ENCODE measurements at places on chromosomes 2 and 18. TPM values are rescaled to one million over a fixed set of nuclear protein-coding genes. Genes with fewer than 3 reads are reported as not detected.

RAD51AP2 gene
- not detected for total RNA-seq

GRCh38 chr18:47777626-47778025 is 152.8 kb downstream of the SMAD2 start:
- H3K27ac ChIP-seq: no peak overlapping the region
- no peaks in the 10 kb centered on the region for H3K27me3 ChIP-seq
- H3K36me3 ChIP-seq: no peaks in the 10 kb centered on the region
- no peak overlapping the region for H3K4me3 ChIP-seq
- no peak for DNase-seq

ELOA2 gene
- not detected for total RNA-seq

DNA sequence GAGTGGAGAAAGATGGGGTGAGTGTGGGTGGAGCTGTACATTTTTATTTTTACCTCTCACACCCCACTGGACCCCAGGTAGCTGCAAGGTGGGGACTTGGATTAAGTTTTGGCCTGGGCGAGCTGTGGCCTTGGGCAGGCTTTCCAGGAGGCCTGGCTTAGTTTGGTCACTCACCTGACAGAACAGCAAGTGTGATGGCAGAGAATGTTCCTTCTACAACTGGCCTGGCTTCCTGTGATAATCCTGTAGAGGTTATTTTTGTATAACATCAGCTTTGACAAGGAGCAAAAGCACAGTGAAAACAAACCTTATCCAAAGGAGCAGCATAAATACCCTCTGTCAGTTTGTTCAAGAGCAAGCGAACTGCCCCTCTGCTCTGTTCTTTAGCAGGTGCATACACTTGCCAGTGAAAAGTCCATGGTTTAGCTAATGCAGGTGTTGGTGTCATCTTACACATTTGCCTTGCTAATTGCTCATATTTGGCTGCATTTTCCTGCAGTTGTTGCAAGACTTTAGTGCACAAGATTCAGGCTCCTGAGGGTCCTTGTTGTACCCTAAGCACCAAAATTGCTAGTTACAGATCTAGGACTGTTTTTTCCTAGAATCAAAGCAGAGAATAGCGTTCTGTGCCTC is 6.3 kb downstream of the THNSL2 start:
- no peaks in the 10 kb centered on the region for H3K27me3 ChIP-seq
- no peaks in the 10 kb centered on the region for H3K36me3 ChIP-seq
- H3K27ac ChIP-seq: no peak overlapping the region
- H3K4me1 ChIP-seq: no peaks in the 10 kb centered on the region

DNA sequence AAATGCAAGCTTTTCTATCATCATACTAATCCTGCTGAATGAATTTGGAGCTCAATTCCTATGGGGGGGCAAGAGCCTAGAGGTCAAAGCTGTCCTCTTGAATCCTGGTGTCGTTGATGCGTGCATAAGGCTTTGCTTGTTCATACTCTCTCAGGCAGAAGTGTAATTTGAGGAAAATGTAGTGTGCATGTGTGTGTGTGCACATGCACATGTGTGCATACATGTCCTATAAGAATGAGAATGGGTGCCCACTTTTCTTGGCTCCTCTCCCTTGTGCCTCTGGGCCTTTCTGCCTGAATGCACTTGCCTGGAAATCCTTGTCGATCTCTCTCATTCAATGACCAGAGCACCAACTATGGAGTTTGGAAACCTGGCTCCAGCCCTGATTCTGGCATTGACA is 28.5 kb upstream of the C18orf32 start:
- H3K27ac ChIP-seq: no peak overlapping the region
- no peak for DNase-seq
- no peaks in the 10 kb centered on the region for H3K36me3 ChIP-seq
- no peaks in the 10 kb centered on the region for H3K27me3 ChIP-seq
- no peaks in the 10 kb centered on the region for H3K4me1 ChIP-seq

- H3K27me3 ChIP-seq: no peaks in the 10 kb centered on the region
- H3K4me1 ChIP-seq: no peaks in the 10 kb centered on the region
- peak; percentile 17 for DNase-seq
- H3K4me3 ChIP-seq: no peak overlapping the region
- H3K36me3 ChIP-seq: no peaks in the 10 kb centered on the region
Measured at GRCh38 chr2:128424406-128425171, 105.9 kb upstream of the HS6ST1 start.

DNA sequence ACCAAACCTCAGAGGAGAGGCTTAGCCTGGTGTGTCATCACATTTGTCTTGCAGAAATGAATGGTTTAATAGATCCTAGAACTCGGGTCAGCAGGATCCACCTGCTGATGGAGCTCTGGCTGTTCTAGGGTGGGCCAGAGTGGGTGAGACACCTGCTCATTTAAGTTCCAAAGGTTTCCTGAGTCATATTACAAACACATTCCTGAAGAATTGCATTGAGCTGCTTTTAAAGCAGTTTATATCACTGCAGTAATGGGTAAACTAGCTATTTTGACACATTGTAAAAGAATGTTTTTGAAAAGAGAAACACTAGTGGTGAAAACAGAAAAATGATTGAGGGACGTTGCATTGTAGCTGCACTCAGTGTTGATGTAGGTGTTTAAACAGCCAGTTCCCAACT is 175.3 kb upstream of the TCF4 start:
- H3K4me1 ChIP-seq: no peaks in the 10 kb centered on the region
- no peak overlapping the region for H3K27ac ChIP-seq
- no peaks in the 10 kb centered on the region for H3K27me3 ChIP-seq
- H3K4me3 ChIP-seq: no peak overlapping the region
- no peaks in the 10 kb centered on the region for H3K36me3 ChIP-seq
- DNase-seq: no peak

ID2 gene
- total RNA-seq: 98.8 TPM

CXCR1 gene
- 11.6 TPM for total RNA-seq

- no peak overlapping the region for H3K27ac ChIP-seq
- no peaks in the 10 kb centered on the region for H3K36me3 ChIP-seq
- H3K4me3 ChIP-seq: no peak overlapping the region
Measured at GRCh38 chr18:11034884-11035283, 114.5 kb downstream of the PIEZO2 start.

EPB41L3 gene
- 77.2 TPM for total RNA-seq

GRCh38 chr2:24899361-24899910 is 20.6 kb downstream of the ADCY3 start:
- H3K27ac ChIP-seq: no peak overlapping the region
- H3K27me3 ChIP-seq: no peaks in the 10 kb centered on the region
- no peaks in the 10 kb centered on the region for H3K36me3 ChIP-seq
- DNase-seq: no peak
- no peaks in the 10 kb centered on the region for H3K4me1 ChIP-seq
- no peak overlapping the region for H3K4me3 ChIP-seq

SERPINB4 gene
- 2.6 TPM for total RNA-seq

GRCh38 chr18:10508591-10508990 is 17.2 kb upstream of the NAPG start:
- no peaks in the 10 kb centered on the region for H3K36me3 ChIP-seq
- H3K27me3 ChIP-seq: no peaks in the 10 kb centered on the region
- H3K4me1 ChIP-seq: no peaks in the 10 kb centered on the region
- no peak overlapping the region for H3K27ac ChIP-seq
- no peak overlapping the region for H3K4me3 ChIP-seq

GRCh38 chr2:138087751-138088593 is 123.7 kb downstream of the HNMT start:
- DNase-seq: no peak
- no peaks in the 10 kb centered on the region for H3K27me3 ChIP-seq
- no peaks in the 10 kb centered on the region for H3K4me1 ChIP-seq
- no peaks in the 10 kb centered on the region for H3K36me3 ChIP-seq
- no peak overlapping the region for H3K4me3 ChIP-seq

- H3K27me3 ChIP-seq: no peaks in the 10 kb centered on the region
- H3K4me3 ChIP-seq: no peak overlapping the region
- no peaks in the 10 kb centered on the region for H3K36me3 ChIP-seq
Measured at GRCh38 chr18:45227001-45227742, 388.1 kb upstream of the SLC14A2 start.

DNA sequence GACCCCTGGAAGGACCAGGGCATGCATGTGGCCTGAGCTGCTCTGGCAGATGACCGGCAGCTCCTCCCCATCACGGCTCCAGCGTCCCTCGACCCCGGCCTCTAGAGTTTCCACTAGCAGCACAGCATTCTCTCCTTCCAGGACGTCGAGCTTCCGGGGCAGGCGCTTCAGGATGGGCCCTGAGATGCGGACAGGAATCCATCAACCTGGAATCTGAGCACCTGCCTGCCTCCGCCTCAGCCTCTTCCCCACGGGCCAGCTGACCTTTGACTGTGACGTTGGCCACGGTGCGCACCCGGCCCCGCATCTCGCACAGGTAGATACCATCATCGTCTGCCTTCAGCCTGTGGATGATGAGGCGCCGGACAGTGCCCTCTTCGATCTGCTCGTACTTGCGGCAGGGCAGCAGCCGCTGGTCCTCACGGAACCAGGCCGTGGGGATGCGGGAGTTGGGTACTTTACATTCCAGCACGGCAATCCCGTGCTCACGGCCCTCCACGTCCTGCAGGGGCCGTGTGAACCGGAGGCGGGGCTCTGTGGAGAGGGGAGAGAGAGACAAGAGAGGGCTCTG is 3.5 kb downstream of the OBSL1 start:
- H3K27me3 ChIP-seq: no peaks in the 10 kb centered on the region
- DNase-seq: no peak
- no peak overlapping the region for H3K27ac ChIP-seq
- H3K36me3 ChIP-seq: peaks cover 6% of the 10 kb centered on the region
- H3K4me3 ChIP-seq: no peak overlapping the region

GRCh38 chr2:15588329-15588919 is 3.2 kb upstream of the DDX1 start:
- H3K36me3 ChIP-seq: no peaks in the 10 kb centered on the region
- H3K27me3 ChIP-seq: no peaks in the 10 kb centered on the region
- H3K4me3 ChIP-seq: no peak overlapping the region
- DNase-seq: peak; percentile 26
- no peak overlapping the region for H3K27ac ChIP-seq
- peaks cover 19% of the 10 kb centered on the region for H3K4me1 ChIP-seq

- no peaks in the 10 kb centered on the region for H3K27me3 ChIP-seq
- DNase-seq: no peak
- H3K27ac ChIP-seq: no peak overlapping the region
- H3K36me3 ChIP-seq: no peaks in the 10 kb centered on the region
- H3K4me3 ChIP-seq: no peak overlapping the region
Measured at GRCh38 chr18:24185805-24186204, 46.9 kb downstream of the CABYR start.

GRCh38 chr18:53764086-53764485 is 460.4 kb downstream of the MBD2 start:
- H3K27me3 ChIP-seq: no peaks in the 10 kb centered on the region
- H3K4me1 ChIP-seq: no peaks in the 10 kb centered on the region
- H3K36me3 ChIP-seq: no peaks in the 10 kb centered on the region

GRCh38 chr2:54522624-54523281 is 66.6 kb downstream of the SPTBN1 start:
- H3K4me1 ChIP-seq: peaks cover 65% of the 10 kb centered on the region
- no peaks in the 10 kb centered on the region for H3K27me3 ChIP-seq
- H3K36me3 ChIP-seq: no peaks in the 10 kb centered on the region
- no peak overlapping the region for H3K27ac ChIP-seq
- DNase-seq: peak; percentile 81
- no peak overlapping the region for H3K4me3 ChIP-seq

KLHL41 gene
- total RNA-seq: not detected

- no peak overlapping the region for H3K27ac ChIP-seq
- no peaks in the 10 kb centered on the region for H3K4me1 ChIP-seq
- no peak for DNase-seq
- no peaks in the 10 kb centered on the region for H3K36me3 ChIP-seq
Measured at GRCh38 chr2:196931555-196931954, 5.0 kb upstream of the PGAP1 start.

DNA sequence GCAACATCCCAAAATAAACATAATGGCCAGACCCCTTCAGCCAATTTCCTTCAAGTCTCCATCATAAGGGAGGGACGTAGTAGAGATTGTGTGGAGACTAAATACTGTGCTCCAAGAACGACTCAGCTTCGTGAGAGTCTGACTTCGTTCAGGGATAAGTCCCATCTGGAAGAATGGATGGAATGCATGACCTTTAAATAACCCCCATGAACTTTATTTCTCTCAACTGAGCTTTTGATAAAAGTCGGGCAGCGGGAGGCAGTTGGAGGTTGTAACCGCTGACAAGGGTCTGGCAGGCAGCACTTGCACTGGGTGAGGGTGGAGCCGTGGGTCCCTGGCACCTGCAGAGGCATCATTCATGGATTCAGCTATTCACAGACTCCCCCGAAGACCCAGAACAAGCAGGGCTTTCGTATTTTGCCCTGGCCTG is 115.9 kb downstream of the ZFP36L2 start:
- no peaks in the 10 kb centered on the region for H3K36me3 ChIP-seq
- H3K4me3 ChIP-seq: no peak overlapping the region
- H3K27me3 ChIP-seq: no peaks in the 10 kb centered on the region
- H3K27ac ChIP-seq: peak overlapping the region; percentile 89
- peaks cover 47% of the 10 kb centered on the region for H3K4me1 ChIP-seq

- no peak overlapping the region for H3K27ac ChIP-seq
- no peak overlapping the region for H3K4me3 ChIP-seq
- no peaks in the 10 kb centered on the region for H3K27me3 ChIP-seq
- H3K36me3 ChIP-seq: no peaks in the 10 kb centered on the region
- DNase-seq: peak; percentile 35
Measured at GRCh38 chr2:109736177-109736827, 57.8 kb upstream of the RGPD5 start.

DCC gene
- 0.33 TPM for total RNA-seq

MATN3 gene
- total RNA-seq: 17.3 TPM

DNA sequence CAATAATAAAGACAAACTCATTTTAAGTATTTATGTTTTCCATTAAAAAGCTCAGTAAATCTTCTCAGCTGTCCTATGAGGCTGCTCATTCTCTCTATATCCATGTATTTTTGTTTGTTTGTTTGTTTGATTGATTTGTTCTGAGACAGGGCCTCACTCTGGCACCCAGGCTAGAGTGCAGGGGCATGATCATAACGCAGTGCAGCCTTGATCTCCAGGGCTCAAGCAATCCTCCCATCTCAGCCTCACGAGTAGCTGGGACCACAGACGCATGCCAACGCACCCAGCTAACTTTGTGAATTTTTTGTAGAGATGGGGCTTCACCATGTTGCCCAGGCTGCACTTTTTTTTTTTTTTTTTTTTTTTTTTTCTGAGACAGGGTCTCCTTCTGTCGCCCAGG is 5.6 kb downstream of the STRN start:
- no peak overlapping the region for H3K4me3 ChIP-seq
- H3K27me3 ChIP-seq: no peaks in the 10 kb centered on the region
- H3K4me1 ChIP-seq: peaks cover 29% of the 10 kb centered on the region
- no peak for DNase-seq

IL36RN gene
- not detected for total RNA-seq

DNA sequence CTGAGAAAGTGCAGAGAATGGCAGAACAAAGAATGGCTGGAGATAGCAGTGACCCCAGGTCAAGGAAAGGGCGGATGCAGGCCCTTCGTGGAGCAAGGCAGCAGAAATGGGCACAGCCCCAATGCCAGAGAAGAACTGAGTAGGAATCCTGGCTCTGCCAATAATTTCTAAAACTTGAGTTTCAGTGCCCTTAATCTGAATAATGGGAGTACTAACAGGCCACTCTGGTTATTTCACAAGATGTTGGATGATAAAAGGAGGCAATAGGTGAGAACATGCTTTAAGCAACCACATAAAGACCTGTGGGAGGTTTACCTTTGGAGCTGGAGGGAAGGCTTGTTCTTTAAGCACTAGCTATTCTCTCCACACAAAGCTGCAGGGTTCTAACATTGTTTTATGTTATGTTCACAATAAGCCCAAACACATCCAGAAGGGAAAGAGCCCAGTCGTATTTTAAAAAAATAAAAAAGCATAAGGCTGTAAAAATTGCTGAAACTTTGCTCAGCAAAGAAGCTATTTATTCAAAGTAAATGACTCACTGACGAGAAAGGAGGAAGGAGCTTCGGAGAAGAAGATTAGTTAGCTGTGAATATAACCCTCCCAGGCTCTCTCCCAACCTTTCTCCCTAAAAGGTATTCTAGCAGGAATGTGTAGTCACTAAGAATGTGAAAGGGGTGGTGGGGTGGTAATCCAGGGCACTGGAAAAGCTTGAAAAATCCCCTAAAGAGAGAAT is 470.2 kb downstream of the TXNL1 start:
- no peaks in the 10 kb centered on the region for H3K27me3 ChIP-seq
- no peak overlapping the region for H3K27ac ChIP-seq

All from upper lobe of left lung (tissue), 6 donors.